Right hindlimb (tissue), 1 donor: ENCODE measurements at places on chromosomes 11 and 22.
A peak's percentile ranks its signal among the peaks of the same experiment; 100 is the strongest.

DNA sequence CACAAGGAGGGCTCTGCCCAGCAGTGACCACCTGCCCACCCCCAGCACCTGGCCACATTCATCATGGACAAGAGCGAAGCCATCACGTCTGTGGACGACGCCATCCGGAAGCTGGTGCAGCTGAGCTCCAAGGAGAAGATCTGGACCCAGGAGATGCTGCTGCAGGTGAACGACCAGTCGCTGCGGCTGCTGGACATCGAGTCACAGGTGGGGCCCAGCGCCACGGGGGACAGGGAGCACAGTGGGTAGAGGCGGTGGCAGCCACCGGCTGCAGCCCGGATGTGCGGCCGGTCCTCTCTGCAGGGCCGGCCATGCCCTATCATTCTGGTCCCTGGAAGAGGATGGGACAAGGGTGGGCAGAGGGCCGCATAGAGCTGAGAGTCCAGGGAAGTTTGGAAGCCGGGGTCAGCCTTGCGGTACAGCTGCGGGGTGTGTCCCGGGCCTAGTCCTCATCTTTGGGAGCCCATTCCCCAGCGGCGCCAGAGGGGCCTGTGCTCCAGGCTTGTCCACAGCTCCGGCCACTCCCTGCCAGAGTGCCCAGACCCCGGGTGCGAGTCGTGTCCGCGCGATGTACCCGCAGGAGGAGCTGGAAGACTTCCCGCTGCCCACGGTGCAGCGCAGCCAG is 14.1 kb downstream of the EPS8L2 start:
- DNase-seq, result no peak

- DNase-seq, result no peak
Observed at GRCh38 chr11:21489416-21490115, 703.3 kb upstream of the ANO5 start.

DNA sequence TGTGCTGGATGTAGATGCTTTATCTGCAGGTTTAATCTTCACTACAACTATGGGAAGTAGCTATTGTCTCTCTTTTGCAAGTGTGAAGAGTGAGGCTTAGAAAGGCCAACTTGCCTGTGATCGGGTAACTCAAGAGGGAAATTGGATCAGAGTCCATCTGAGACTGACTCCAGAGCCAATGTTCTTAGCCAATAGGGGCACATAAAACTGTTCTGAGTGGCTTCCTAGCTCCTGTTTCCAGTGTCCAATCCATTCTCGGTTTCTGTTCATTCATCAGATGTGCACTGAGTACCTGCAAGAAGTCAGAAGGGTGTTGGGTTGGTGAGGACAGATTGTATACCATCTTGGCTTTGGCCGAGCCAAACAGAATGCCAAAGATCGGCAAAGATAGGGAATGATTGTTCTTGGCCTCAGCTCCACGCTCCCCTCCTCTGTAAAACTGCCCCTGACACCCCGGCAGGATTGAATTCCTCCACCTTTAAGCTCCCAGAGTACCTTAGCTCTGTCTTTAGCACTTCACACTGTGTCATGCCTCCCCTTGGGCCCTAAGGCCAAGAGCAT is 100.0 kb downstream of the PTPRJ start:
- DNase-seq, result no peak

DNA sequence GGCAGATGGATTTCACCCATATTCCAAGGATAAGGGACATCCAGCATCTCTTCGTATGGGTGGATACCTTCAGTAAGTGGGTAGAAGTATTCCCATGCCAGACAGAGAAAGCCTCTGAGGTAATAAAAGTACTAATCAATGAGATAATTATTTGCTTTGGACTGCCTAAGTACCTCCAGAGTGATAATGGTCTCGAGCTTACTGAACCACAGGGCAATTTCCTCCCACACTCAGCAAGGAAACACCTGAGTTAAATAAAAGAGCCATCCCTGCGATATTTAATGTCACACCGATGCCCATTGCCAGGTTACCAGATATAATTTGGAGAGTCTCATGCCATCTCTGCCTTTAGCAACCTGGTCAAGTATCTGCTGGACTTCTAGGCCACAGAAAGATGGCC is 70.6 kb upstream of the MPEG1 start:
- no peak for DNase-seq

DNA sequence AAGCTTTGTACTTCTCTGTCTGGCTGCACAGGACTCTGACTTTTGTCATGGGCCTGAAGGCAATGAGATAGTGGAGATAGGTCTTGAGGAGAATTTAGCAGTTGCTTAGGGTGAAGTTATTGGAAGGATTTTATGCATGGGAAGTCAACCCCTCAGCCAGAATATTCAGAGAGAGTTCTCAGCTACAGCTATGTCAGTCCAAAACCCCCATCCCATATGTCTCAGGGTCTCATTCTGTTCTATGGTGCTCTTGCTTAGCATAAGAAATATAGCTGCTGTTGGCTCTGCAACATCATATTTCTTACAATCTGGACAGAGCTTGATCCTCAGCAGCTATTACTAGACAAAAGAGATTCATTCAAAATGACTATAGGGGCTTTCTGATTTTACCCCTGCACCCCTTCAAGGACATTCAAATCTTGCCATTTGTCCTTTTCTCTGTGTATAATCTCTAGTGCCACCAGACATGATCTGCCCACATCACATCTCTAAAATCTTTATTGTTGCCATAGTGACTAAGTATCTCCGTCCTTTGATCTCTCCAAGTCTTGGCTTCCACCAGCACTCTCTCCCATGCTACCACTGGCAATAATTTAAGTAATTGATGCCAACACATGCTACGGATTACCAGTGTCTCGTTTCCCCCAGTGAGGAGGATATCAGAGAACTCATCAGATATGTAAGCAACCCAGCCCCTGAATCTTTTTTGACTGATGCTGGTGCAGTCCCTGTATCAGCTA is 327.1 kb upstream of the ISX start:
- no peak for DNase-seq

GRCh38 chr22:41417622-41418390 is 28.8 kb downstream of the TOB2 start:
- peak; percentile 71 for DNase-seq

- DNase-seq, result no peak
Observed at GRCh38 chr11:115724666-115725065, 220.5 kb upstream of the CADM1 start.

DNA sequence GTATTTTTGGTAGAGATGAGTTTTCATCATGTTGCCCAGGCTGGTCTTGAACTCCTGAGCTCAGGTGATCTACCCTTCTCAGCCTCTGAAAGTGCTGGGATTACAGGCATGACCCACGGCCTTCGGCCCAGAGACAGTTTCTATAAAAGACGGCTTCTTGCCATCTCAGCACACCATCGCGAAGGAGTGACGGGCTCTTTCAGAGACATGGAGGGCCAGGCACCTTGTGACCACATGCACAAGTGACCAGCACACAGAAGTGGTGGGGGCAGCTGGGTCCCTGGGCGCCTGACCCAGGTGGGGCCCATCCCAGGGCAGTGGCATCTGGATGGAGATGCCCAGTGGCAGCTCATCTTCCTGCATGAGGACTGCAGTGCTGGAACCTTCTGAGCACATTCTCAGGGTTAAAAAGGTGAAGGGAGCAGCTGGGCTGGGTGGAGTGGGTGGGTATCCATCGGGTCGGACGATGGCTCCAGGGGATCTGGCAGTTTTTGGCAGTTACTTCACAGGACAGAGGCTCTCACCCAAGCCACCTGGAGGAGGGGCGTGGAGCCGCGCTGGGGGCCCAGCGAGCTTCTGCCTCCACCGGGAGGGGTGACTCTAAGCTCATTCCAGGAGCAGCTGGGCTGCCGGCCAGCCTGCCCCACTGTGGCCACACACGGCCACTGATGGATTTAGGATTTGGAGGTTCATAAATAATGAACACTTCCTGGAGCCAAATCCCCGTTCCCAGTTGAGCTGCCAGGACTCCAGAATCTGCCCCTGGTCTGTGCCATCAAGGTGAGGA is 373.0 kb downstream of the CTTN start:
- no peak for DNase-seq

- DNase-seq, result no peak
Observed at GRCh38 chr11:106875013-106875412, 143.3 kb downstream of the GUCY1A2 start.

DNA sequence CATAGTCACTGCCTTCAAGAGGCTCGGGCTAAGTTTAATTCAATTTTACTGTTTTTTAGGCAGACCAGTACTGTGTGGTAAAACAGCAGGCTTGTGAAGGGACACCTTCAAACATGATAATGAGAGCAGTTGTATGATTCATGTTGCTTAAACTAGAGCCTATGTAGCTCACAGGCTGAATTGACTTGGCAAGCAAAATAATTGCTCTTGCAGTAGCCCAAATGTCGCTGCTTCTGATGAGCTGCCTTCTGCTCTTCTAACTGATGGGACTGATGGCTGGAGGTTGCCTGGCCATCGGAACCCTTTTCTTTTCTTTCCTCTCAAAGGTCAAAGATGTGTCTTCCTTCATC is 137.6 kb downstream of the MAML2 start:
- no peak for DNase-seq

DNA sequence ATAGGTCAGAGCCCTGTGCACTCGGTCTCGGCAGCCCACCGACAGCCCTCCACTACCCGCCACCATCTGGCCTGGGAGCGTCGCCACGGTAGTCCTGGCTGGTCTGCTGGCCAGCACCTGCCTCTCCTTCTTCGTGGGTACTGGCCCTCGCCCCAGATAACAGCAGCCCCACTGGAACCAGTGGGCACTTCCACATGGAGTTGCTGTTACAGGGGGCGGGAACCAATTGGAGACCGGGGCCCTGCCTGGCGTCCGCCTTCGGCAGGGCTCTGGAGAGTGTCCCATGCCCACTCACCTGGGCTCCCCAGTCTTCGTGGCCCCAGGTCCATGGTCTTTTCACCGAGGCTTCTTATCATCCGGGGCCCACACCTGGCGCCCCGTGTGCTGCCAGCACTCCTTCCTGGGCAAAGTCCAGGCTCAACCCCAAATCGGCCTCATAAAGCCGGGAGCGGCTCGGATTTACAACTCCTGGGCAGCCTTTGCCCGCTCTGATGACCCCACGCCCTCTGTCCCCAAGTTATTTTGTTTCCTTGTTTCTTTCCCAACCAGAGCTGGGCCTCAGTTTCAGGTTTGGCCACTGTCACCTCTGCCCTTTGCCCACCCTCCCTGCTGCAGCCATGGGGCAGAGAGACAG is 12.9 kb upstream of the EHD1 start:
- no peak for DNase-seq

DNA sequence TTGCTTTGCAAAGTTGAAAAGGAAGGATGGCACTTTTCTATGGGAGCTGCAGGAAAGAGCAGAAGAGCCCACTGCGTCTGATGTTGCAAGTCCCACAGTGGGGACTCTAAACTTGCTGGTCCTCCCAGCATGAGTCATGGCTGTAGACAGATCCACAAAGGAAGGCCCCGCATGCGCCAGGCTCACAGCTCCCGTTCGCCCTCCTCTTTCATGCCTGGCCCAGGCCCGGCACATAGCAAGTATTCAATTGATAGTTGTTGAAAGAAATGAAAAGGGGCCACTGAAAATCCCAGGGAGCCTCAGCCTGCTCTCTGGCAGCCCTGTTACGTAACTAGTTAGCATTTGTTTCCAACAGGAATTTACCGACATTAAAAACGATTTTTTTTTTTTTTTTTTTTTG is 18.9 kb downstream of the AP1B1 start:
- no peak for DNase-seq

GRCh38 chr11:87141980-87142514 is 104.3 kb downstream of the TMEM135 start:
- DNase-seq, result no peak

DNA sequence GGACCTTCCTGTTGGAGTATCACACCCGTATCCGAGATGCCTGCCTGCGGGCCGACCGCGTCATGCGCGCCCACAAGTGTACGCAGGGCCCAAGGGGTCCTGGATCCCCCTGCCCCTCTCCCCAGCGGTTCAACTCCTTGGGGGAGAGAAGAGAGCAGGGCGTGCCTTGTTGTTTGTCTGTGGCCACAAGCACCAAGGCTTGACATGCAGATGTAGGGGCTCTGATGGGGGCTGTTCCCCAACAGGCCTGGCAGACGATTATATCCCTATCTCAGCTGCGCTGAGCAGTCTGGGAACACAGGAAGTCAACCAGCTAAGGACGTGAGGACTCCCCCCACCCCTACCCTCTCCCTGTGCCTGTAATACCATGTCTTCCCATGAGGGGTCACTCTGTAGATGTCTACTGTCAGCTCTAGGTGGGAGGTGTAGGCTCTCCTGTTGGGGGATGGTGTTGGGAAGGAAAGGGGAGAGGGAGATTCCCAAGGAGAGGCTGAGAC is 6.8 kb downstream of the CFL1 start:
- no peak for DNase-seq

- DNase-seq, result no peak
Observed at GRCh38 chr11:102590276-102591049, 34.7 kb downstream of the MMP20 start.

DNA sequence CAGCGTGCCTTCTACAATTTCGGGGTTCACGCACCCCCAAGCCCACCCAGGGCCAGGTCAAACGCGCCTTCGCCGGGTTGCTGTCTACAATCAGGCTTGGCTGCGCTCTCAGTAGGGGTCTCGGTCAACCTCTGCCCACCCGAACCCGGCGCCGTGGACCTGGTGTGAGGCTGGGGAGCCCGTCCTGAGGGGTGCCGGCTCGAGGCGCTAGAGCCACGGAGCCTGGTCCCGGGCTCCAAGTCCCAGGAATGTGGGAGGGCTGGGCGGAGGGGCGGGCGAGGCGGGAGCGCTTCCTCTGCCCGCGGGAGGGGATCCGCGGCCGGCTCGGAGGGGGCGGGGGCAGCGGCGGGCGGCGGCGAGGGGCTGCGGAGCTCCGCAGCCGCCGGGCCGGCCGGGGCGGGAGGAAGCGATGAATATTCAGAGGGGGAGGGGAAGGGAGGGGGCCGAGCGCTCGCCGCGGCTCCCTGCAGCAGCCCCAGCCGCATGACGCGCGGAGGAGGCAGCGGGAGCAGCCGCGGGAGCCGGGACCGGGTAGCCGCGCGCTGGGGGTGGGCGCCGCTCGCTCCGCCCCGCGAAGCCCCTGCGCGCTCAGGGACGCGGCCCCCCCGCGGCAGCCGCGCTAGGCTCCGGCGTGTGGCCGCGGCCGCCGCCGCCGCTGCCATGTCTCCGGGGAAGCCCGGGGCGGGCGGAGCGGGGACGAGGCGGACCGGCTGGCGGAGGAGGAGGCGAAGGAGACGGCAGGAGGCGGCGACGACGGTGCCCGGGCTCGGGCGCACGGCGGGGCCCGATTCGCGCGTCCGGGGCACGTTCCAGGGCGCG is at the start of gene PTPRJ:
PTPRJ (plus strand) TSS at position 472 of the 819 bp plus-strand sequence. CDS start 354 bp downstream, outside the sequence.
- DNase-seq, result peak; percentile 68

- DNase-seq, result no peak
Observed at GRCh38 chr11:14506532-14506931, 6.9 kb upstream of the COPB1 start.

DNA sequence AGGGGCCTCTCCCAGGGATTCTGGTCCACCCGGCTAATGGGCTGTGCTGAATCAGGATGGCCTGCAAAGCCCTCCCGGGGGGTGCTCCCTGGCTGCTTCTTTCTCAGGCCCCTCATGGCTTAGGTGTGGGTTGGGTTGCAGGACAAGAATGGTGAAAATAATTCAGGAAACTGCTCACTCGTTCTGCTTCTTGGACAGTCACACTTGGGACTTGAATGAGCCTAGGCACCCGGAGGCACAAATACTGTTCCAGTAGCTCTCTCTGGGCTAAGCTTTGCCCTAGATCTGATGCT is 83.2 kb downstream of the TRIM29 start:
- no peak for DNase-seq

- DNase-seq, result no peak
Observed at GRCh38 chr11:1771700-1772099, 8.0 kb upstream of the CTSD start.
